ENCODE measurements at places on chromosomes 6 and 20.
A peak's percentile ranks its signal among the peaks of the same experiment; 100 is the strongest.

- no peak for DNase-seq
Observed at GRCh38 chr6:109143191-109143590, 47.9 kb downstream of the CEP57L1 start.

DNA sequence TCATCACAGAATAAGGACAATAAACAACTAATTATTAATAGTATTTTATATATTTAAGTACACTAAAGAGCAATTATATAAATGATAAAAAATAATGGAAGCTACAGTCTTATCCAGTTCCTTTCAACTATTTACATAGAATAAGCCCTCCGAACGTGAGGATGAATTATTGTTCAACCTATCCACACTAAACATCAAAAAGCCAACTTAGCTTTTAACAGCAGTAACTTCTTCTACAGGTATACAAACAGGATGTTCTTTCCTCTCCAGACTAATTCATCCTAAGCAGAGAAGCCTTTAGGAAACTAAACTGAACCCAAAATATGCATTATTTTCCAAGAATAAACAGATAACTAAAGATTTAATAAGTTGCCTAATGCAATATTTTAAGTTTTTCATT is 2.3 kb downstream of the FKBP5 start:
- no peak for DNase-seq

DNA sequence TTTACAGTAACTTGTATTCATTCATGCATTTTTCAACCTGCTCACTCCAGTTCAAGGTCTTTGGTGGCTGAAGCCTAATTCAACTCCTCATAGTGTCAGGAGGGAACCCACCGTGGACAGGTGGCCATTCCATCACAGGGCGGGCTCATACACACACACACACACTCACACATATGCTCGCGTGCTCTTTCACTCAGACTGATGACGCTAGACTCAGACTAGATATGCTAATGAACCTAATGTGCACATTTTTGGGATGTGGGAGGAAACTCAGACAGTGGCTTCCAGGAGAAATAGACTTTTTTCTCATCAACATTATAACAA is 56.7 kb downstream of the TRIM27 start:
- no peak for DNase-seq

DNA sequence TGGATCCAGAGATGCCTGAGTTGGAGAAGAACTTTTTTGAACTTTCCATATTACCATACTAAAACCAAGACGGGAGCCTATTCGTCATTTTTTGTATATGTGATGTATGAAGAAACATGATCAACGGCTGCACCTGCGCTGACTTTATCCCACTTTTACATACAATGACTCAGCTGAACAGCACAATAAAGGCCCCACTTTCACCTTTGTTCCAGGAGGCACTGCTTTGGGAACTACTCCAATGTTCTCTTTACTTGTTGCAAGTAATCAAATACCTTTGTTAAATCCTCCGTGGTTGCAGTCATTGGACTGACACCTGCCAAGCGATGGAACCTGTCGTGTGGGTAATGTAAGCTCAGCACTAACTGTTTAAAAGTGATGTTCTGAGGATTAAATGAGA is 17.3 kb upstream of the BTN3A2 start:
- no peak for DNase-seq

GRCh38 chr6:90765491-90765890 is 178.6 kb upstream of the MAP3K7 start:
- DNase-seq: no peak

GRCh38 chr6:144395014-144395413 is 109.9 kb downstream of the UTRN start:
- no peak for DNase-seq

DNA sequence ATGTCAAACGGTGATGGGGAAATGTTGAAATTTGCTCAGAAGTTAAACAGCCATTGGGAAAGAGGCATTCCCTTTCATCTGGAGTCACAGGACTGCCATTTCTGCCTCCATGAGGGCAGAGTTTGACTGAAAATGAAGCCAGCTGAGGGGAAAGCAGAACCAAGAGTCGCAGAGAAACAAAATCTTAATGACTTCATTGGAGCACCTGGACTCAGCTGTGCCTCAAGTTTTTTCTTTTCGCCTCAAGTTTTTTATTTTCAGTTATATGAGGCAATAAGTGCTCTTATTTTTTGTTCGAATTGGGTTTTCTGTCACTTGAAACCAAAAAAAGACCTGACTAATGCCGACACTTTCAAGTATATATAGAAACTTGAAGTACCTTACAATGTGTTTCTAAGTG is 161.3 kb downstream of the PKHD1 start:
- DNase-seq: no peak

GRCh38 chr20:39069976-39070375 is 107.8 kb downstream of the DHX35 start:
- no peak for DNase-seq

GRCh38 chr20:10652660-10653261 is 21.0 kb downstream of the JAG1 start:
- no peak for DNase-seq

GRCh38 chr6:51105357-51105756 is 286.7 kb downstream of the TFAP2B start:
- no peak for DNase-seq

- DNase-seq: no peak
Observed at GRCh38 chr6:167946604-167947003, 50.9 kb upstream of the KIF25 start.

DNA sequence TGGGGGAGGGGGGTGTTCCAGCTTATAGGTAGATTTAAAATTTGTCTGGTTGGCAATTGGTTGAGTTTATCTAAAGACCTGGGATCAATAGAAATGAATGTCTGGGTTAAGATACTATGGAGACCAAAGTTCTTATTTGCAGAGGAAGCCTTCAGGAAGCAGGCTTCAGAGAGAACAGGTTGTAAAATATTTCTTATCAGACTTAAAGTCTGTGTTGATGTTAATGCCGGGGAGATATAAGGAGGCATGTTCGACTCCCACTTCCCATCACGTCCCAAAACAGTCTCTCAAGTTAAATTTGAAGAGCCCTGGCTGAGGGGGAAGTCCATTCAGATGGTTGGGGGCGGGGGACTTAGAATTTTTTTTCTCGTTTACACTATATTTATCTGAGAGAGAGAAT is 12.3 kb upstream of the BLCAP start:
- DNase-seq: no peak

- DNase-seq: peak; percentile 19
Observed at GRCh38 chr6:2695454-2696095, 55.1 kb downstream of the MYLK4 start.

DNA sequence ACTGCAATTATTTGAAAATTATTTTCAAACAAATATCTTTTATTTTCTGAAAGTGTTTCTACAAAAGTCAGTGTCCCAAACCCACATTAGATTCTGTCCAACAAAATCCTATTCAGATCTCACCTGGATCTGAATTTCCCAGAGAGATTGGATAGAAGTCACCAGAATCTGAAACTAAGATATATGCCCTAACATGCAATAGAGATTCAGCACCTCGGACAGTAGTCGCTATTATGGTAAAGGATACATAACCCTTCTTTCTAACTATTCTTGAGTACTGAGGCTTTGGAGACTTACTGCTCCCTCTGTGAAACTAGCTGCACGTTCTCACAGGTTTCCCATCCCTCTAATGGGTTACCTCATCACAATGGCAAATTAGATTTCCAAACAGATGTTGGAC is 151.4 kb downstream of the ID4 start:
- DNase-seq: no peak

DNA sequence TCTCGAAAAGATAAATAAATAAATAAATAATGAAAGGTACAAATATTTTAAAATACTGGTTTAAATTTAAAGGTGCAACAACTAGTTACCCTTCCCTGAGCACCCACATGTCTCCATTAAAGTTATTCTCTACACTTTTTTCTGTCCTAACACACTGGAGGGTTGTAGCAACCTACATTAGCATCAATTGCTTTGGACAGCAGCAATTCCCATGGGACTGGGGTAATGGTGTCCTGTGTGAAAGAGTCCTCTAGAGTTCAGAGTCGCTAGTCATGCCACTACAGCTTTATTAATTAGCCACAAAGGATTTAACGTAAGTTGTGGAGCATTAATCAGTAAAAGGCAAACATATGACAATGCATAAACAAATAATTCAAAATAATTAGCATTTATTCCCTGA is 14.1 kb upstream of the CD24 start:
- no peak for DNase-seq

DNA sequence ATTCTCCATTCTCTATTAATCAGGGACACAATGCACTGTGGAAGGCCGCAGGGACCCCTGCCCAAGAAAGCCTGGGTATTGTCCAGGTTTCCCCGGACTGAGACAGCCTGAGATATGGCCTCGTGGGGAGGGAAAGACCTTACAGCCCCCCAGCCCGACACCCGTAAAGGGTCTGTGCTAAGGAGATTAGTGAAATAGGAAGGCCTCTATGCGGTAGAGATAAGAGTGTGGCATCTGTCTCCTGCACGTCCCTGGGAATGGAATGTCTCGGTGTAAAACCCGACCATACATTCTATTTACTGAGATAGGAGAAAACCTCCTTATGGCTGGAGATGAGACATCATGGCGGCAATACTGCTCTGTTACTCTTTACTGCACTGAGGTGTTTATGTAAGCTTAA is 15.7 kb upstream of the EIF2S2 start:
- DNase-seq: no peak

DNA sequence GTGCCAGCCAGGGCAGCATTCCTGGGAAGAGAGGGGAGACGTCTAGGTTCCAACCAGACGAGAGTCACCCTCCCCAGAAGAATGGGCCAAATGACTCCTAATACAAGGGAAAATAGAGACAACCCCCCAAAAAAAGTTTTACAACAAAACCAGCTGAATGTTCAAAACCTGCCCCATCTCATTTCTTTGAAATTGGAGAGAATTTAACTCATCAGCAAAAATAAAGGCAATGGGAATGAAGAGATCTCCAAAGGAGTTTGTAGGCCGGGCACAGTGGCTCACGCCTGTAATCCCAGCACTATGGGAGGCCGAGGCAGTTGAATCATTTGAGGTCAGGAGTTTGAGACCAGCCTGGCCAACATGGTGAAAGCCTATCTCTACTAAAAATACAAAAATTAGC is 9.7 kb upstream of the EMILIN3 start:
- DNase-seq: no peak

DNA sequence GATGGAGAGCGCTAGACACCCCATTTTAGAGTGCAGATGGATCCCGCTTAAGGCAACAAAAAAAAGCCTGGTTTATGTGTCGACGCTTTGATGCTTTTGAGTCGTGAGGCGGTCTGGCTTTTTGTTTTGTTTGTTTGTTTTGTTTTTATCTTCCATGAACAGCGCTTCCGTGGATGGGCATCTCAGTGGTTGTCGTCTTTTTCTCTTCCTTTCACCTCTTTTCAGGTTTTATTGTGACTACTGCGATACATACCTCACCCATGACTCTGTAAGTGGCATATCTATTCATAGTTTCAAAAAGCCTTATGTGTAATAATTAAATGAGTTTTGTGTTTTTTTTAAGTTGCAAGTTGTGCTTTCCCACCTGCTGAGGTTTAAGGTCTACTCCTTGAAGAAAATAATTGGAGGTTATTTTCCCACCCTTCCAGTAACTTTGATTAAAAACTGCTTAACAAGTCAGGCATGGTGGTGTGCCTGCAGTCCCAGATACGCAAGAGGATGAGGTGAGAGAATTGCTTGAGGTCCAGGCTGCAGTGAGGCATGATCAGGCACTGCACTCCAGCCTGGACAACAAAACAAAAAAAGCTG is 476 bp downstream of the SNRPC start:
- DNase-seq: no peak
